Fibroblast of pulmonary artery (primary cell): ENCODE measurements at places on chromosomes 4 and X.

DNA sequence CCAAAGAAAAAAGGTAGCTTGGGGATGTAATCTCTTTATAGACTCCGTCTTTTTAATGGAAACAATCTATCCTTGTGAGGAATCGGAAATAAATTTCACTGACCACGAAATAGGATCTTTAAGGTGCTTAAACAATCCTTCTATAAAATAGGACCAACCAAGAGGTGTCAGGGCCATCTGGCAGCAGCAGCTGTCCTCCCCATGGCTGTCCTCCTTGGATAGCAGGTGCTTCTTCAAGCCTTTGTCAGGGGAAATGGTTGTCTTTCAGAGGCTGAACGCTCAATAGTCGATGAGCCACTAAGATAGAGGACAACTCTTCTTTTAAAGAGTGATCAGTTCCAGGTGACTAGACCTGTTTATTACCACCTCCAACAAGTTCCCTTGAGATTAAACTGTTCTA lies 231.0 kb downstream of the ADGRL3 start:
- no peak for DNase-seq

DNA sequence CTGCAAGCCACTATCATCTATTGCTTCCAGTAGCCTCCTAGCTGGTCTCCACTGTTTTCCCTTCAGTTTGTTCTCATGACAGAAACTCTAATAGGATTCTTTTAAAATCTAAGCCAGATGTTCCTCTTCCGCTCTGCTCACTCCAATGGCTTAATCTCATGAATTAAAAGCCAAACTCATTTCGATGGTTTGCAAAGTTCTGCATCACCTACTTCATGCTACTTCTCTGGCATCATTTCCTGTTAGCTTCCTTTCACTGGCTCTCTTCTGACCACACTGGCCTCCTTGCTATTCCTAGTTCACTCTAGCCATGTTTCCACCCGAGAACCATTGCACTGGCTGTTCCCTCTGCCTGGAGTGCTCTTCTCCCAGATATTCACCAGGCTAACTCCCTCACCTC lies 102.0 kb upstream of the LSM6 start:
- no peak for DNase-seq

DNA sequence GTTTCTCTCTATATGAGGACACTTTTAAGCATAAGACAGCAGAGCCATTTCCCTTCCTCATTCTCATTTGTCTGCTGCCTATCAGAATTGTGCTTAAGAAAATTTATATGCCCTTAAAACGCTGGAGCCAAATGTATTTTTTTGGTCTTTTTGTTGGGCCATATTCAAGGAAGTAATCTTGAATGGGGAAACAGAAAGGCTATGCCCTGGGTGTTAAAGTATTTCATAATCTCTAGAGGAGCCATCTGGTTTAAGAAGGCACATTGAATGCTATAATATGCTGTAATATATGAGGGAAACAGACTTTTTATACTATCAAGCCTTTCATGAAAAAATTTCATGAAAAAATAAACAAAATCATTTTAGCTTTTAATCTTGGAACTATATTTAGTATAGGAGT lies 4.3 kb downstream of the DMD start:
- DNase-seq: no peak

- no peak for DNase-seq
Observed at GRCh38 chr4:161457311-161457710, 706.5 kb downstream of the FSTL5 start.

DNA sequence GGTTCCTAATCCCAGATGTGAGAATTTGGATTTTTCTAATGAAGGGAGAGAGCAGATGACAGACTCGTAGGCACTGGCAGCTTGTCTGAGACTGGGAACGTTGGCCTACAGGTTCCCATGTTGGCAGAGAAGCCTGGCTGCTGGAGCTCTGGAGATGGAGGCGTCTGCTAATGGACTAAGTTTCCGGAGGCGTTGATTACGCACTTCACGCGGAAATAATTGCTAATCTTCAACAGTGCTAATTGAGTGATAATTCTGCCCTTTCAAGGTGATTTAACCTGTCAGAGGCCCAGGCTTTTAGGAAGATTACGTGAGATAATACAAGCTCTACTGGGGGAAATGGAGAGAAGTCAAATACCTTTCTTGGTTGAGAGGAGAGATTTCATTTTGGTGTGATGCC lies 77.4 kb downstream of the PSAPL1 start:
- no peak for DNase-seq

DNA sequence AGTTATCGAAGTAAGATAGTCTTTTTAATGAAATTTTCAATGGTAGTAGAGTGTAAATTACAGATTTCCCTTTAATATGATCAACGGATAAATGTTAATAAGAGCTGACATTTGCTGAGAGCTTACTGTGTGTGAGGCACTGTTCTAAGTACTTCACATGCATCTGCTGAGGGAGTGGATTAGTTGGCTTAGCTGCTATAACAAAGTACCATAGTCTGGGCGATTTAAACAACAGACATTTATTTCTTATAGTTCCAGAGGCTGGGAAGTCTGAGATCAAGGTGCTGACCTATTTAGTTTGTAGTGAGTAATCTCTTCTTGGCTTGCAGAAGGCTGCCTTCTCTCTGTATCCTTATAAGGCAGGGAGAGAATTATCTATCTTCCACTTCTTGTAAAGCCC lies 174.3 kb downstream of the CEP135 start:
- no peak for DNase-seq

- no peak for DNase-seq
Observed at GRCh38 chr4:139015948-139016471, 429 bp downstream of the NOCT start.

- DNase-seq: no peak
Observed at GRCh38 chrX:40683245-40683644, 35.9 kb upstream of the CXorf38 start.

GRCh38 chr4:7814451-7814850 lies 125.2 kb downstream of the AFAP1 start:
- no peak for DNase-seq

GRCh38 chr4:23847158-23847557 lies 42.7 kb downstream of the PPARGC1A start:
- no peak for DNase-seq

- DNase-seq: no peak
Observed at GRCh38 chr4:151917145-151917734, 156.4 kb upstream of the GATB start.

DNA sequence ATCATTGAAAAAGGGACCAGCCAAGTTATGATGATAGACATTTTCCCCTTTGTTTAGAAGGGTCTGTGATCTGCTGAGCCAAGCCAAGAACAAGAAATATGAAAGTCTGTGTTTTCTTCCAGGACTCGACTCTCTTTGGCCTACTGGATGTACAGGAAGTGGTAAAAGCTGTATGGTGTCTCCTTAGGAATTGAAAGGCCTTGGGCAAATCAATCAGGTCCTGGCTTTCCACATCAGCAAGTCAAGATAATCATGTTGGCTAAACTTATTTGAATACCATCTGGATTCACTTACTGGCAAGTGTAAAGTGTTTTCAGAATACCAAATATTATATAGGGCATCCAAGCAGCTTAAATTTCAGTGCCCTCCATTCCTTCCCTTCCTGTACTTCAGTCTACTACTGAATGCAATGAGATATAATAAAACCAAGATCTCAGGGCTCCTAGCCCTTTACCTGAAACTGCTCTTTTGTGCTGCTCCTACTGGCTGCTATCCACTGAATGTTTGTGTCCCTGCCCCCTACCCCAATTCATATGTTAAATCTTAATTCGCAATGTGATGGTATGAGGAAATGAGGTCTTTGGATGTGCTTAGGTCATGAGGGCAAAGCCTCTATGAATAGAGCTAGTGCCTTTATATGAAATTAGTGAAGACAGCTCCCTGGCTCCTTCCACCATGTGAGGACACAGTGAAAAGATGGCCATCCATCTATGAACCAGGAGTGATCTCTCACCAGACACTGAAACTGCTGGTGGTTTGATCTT lies 578.0 kb downstream of the SPRY1 start:
- no peak for DNase-seq

DNA sequence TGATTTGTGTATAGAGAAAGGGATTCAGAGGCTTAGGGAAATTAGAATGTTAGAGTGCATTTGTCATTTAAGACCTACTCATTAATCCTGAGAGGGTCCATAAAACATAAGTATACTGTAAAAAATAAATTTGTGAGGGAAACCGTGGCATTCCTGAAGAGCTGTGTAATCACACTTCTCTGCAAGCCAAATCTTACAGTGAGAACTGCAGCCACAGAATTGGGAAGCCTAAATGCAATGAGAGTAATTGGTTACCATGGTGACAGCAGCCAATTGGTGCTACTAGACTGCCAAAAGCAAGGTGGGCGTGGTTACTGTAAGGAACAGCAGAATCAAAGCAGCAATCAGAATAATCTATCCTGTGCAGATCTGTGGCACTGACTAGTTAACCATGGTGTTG lies 345.2 kb upstream of the GRID2 start:
- DNase-seq: peak; percentile 28

DNA sequence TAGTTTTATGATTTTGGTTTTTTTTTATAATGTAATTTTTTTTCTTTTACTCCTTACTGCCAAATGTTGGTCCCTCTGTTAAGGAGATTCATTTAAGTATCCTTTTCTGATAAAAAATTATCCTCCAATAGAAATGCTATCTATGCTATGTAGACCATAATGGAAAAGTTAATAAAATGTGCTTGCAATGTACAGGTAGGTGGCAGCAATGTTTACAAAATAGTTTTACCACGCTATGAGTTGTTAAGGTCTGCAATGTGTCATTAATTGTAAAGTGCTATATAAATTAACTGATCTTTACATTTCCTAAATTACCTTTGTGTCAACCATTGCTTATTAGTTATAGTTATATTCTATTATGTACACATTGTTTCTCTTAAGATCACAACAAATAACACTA lies 3.8 kb upstream of the CENPC start:
- DNase-seq: peak; percentile 62

DNA sequence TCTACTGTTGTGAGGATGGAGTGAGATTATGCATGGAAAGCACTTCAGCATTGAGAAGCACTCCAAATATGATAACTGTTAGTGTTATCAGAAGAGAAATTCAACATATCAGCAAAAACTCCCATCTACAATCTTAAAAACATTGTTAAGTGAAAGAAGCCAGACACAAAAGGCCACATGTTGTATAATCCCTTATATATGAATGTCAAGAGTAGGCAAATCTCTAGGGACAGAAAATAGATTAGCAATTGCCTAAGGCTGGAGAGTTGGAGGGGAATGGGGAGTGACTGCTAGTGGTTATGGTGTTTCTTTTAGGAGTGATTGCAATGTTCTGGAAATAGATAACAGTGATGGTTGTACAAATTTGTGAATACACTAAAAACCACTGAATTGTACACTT lies 122.5 kb upstream of the LNX1 start:
- DNase-seq: no peak

DNA sequence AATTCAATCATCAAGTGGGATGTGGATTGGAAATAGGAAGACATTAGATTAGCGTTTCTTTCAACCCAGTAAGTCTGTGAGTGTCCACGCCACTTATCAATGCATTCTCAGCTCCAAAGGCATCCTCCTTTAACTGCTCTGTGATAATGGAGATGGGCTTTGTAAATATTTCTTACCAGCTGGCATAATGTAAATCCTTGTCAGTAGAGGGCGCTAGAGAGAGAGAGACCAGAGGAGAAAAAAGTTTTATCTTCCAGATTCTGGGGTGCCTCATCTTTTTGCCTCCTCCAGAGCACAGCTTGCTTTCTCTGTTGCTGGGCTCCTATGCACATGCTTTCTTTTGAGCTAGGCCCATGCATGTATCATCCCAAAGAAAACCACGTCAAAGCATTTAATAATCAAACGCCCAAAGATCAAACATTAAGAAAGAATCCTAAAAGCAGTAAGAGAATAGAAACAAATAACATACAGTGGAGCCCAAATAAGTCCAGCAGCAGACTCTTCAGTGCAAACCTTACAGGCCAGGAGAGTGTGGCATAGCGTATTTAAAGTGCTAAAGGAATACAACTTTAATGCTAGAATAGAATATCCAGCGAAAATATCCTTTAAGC lies 9.6 kb upstream of the MTMR1 start:
- peak; percentile 56 for DNase-seq

DNA sequence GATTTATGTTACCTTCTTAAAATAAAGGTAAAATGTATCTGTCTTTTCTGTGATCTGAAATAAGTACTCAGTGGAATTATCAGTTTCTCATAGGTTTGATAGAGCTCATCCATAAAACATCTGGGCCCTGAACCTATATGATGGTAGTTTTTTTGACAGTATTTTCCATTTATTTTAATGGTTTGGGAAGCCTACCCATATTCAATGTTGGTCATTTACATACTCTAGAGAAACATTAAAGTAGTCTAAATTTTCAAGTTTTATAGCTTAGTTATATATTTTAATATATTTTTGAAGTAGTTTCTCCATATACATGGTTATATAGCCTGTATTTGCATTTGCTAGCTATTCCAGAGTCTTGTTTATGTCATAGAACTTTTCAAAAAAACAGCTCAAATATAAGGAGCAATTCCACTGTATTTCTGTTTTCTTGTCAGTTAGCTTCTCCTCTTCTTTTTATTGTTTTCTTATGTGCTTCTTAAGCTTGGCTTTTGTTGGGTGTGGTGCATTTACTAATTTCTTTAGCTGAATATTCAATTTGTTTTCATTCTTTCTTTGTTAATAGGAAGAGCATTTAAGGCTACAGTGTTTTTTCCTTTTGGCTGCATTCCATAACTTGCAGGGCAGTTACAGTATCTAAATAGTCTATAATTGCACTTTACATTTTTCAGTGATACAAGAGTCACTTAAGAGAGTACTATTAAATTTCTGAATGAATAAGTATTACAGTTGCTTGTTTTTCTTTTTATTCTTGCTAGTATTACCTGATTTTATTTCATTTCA lies 181.4 kb downstream of the DKK2 start:
- no peak for DNase-seq

GRCh38 chr4:148258535-148258934 lies 183.7 kb downstream of the NR3C2 start:
- DNase-seq: no peak

GRCh38 chr4:155684892-155685541 lies 18.4 kb downstream of the GUCY1A1 start:
- DNase-seq: no peak

- DNase-seq: no peak
Observed at GRCh38 chr4:9781343-9782135, at the start of gene DRD5. Gene DRD5, plus strand, starts transcription at chr4:9781634. Its CDS starts 396 bp downstream, at chr4:9782030.

DNA sequence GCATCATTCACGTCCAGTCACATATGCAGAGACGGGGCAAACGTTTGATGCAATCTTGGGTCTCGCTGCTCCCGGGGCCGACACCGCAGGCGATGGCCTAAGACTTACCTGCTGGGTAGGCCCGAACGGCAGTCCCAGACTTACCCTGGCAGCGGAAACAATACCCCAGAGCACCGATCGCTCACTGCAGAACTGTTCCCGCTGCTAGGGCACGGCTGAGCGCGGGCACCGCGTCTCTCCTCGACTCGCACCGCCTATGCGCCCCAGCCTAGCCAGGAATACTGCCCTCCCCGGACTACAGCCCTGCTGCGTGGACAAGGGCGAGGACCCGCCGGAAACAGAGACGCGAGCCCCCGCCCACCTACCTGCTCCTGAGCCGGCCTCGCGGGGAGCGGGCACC lies 86.2 kb downstream of the HPRT1 start:
- DNase-seq: no peak
